Body of pancreas (tissue), 4 donors: ENCODE measurements at places on chromosomes 7 and 10. TPM values are rescaled to one million over a fixed set of nuclear protein-coding genes. Genes with fewer than 3 reads are reported as not detected.

GRCh38 chr10:127813290-127813689 lies 76.3 kb downstream of the FOXI2 start:
- no peak for DNase-seq

- no peak for DNase-seq
Observed at GRCh38 chr7:129740574-129741410, 129.3 kb downstream of the NRF1 start.

- DNase-seq: no peak
Observed at GRCh38 chr10:102985811-102986210, 67.7 kb downstream of the CNNM2 start.

GRCh38 chr10:131579251-131580071 lies 267.9 kb upstream of the TCERG1L start:
- DNase-seq: no peak

The MICU1 gene
- 14.0 TPM for total RNA-seq

The NOM1 gene
- 28.0 TPM for total RNA-seq

The SPDYE9 gene
- not detected for total RNA-seq

The KAZALD1 gene
- 1.8 TPM for total RNA-seq

The SRGN gene
- total RNA-seq: 52.7 TPM
